ENCODE measurements at places on chromosomes 6 and 20.

DNA sequence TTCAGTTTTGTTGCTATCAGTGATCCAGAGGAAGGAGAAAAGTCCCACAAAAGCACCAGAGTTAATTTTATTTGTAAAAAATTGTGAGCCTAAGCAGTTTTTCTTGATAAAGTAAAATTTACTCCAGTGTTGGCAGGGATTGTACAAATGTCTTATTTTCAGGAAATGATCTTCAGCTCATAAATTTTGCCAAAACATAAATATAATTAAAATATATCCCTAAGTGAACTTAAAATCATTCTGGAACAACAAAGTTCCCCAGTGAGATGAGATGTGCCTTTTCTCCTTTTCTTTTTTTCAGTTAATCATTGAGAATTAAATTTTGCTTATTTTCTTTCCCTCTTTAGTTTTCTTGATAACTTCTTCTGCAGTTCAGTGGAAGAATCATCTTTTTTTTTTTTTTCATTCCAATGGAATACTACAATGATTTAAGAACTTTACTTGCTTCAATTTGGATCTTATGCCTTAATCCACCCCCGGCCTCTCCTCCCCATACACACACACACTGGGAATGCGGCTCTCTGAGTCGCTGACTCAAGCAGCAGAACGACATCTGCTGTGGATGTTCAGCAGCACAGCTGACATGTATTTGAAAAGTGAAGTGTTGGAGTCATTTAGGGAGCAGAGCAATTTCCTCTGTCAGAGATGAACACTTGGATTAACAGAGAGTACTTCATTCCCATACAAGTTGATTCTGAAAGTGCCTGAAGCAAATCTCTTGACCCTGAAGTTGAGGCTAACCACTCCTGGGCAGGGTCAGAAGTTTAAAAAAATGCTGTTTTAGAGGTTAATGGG is 27.7 kb upstream of the LAMA4 start:
- DNase-seq = no peak

- no peak for DNase-seq
Observed at GRCh38 chr6:149213829-149214228, 103.7 kb upstream of the TAB2 start.

GRCh38 chr20:52103913-52104545 is 87.5 kb downstream of the ZFP64 start:
- no peak for DNase-seq

DNA sequence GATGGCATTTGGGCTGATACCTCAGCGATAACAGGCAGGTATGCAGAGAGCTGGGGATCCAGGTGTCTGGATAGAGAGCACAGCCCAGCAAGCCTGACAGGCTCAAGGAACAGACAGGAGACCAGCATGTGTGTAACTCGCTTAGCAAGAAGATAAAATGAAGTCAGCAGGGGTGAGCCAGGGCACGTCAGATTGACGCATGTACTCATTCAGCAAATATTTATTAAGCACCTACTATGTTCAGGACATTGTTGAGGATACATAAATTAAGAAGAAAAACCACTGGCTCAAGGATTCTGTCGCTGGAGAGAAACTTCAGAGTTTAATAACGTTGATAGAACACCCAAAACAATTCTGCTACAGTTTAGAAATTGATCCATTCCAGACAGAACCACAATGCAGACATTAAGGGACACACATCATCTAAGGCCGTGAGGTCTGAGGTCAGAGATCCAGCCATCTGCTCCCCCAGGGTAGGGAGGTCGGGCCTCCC is 1.0 kb upstream of the DUSP22 start:
- no peak for DNase-seq

DNA sequence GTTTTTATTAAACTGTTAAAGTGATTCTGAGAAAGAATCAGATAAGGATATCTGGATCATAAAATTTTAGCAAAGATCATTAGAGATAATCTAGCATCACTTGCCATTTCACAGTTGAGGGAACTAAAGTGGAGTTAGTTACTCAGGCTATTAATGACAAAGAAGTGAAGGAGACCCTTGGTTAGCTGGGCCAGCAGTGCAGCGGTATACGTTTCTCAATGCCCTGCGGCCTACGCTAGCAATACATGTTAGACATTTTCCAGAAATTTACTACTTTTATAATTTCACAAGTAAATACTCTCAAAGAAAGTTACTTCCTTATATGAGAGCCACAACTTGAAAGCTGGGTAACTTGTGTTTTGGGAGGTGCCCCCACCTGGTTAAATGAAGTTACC is 28.5 kb downstream of the NEDD9 start:
- no peak for DNase-seq

DNA sequence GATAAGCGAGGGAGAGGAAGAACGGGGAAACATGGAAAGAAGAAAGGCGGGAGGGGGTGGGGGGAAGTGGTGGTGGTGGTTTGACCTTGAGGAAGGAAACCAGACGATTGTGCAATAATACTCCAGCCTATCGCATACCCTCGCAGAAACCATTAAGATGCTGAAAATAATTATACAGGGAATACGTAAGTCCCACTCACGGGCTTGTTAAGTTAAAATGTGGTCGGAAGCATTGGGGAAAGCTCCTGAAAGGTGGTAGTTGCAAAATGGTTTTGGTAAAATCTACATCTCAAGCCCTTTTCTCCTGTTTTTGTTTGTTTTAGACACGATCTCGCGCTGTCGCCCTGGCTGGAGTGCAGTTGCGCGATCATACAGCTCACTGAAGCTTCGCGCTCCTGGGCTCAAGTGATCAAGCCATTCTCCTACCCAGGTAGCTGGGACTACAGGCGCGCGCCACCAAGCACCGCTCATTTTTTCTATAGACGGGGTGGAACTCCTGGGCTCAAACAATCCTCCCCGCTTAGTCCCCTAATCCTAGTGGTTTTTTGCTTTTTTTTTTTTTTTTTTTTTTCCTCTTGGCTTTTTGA is 128.9 kb upstream of the ZNF184 start:
- no peak for DNase-seq

DNA sequence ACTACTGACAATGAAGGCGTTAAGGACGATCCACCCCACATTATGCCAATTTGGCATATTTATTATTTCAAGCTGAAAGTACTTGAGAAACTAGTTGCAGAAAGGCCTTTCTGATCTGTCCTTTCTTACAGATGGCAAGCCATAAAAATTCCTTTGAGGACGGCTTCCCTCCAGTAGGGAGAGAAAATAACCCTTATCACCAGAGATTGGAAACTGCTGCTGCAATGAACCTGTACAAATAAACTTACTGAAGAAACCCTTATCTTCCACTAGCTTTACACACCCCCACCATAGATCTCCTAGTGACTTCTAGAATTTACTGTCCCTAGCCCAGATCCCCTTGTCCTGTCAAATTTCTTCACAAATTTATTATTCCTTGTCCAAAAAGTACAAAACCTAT is 105.2 kb downstream of the MAP7 start:
- DNase-seq = no peak

DNA sequence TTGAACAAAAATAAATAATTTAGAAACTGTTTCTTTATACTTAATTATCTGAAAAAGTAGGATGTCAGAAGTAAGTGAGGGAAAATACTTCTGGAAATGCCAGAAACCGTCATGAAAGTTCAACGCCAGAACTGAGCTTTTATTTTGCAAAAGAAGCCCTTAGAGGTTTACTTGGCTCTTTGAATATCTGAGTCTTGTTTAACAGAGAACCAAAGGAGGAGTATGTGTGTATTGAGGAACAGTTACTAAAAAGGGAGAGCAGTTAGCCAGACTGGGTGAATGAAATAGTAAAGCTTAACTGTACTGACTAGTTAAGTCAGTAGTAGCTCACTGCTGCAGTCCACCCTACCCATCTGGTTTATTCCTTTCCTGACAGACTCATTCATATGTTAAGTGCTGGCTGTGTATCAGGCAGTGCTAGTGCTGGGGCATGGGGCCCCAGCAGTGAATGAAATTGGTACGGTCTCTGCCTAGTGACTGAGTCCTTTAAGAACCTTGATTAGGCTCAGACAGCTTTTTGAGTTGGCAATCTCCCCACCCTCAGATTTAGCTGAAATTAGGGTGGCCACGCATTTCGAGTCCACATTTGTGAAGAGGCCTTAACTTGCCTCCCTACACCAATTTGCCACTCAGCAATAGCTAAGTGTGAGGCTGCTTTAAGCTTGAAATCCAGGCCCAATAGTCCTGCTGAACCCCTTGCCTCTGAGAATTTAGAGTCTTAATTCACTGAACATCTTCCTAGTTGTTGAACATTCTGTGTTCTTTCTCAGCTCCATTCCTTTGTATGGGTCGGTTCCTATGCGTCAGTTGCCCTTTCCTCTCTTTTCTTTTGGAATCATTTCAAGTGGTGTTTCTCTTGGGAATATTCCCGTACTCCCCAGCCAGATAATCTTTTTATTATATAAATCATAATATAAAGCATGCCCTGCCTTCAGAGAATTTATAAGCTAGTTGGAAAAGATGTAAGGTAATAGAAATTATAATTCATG is 20.2 kb downstream of the MAP3K4 start:
- DNase-seq = no peak

- DNase-seq = no peak
Observed at GRCh38 chr6:154591234-154591633, 80.7 kb upstream of the CNKSR3 start.

DNA sequence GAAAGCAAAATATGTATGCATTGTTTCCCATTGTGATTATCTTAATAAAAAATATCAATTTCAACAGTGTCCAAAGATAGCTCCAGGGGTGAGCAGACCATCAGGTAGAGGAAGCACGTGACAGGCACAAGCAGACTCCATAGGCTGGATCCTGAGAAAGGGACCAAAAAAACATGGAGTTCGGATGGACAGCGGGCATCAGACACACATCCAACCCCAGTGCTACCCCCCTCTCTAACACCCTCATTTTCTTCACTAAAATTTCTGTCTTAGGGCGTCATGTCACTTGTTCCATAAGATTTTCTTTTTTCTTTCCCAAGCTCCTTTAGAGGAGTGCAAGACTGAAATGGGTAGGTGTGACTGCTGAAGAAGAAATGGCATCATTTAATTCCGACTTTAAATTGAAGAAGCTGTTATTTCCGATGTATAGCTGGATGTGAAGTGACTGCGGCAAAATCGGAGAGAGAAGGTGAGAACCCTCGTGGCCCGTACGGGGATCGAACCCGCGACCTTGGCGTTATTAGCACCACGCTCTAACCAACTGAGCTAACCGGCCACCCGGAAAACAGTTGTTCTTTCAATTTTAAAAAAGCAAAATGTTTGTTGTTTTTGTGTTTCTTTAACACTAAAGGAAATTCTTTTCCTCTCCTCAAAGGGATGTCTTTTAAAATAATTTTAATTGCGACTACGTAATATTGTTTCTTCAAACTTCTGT is 10.3 kb upstream of the PRSS16 start:
- no peak for DNase-seq

DNA sequence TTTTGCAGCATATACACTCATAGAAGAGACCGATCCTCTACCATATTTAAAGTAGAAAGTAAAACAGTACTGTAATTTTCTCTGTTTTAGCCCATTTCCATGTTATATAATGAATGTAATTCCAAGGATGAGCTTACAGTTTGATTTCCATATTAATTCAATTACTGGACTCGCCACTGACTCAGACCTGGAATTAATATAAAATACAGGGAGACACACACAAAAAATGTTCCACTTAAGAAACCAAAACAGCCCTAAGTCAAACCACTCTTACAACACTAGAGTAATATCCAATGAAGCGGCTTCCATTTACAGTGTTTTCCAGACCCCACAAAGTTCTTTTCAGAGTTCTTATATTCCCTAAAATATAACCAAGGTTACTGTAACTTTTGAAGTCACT is 110.6 kb downstream of the BACH2 start:
- no peak for DNase-seq

- DNase-seq = no peak
Observed at GRCh38 chr6:33894438-33894837, 90.6 kb upstream of the MLN start.

Measured in activated CD4-positive, alpha-beta T cell treated with anti-CD3 and anti-CD28 coated beads, Interleukin-2, amount 50 U/mL, for 1 hour (primary cell).